ENCODE measurements at places on chromosomes 5 and 9. TPM values are rescaled to one million over a fixed set of nuclear protein-coding genes. Genes with fewer than 3 reads are reported as not detected.

Gene PANK3
- polyA plus RNA-seq = 78.6 TPM

DNA sequence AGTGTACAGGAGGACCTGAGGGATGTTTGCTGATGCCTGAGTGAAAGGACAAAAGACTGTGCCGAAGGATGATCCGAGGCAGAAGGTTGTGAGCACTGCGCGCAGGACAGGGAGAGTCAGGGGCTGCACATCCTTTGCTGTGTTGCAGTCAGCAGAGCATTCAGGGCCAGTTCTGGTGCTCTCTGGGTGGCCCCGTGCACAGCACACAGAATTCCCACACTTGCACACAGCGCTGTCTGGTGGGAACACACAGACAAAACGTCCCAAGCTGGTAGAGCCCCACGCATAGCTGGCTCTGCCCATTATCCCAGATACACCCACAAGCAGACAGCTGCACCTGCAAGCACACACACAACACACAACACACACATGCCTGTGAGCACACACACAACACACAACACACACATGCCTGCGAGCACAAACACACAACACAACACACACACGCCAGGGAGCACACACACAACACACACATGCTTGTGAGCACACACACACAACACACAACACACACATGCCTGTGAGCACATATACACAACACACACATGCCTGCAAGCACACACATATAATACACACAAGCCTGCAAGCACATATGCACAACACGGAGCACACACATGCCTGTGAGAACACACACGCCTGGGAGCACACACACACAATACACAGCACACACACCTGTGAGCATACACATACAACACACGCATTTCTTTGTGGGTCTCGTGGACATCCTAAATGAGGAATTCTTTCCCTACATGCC, 74.4 kb downstream of the FGF18 start:
- no peak for DNase-seq

DNA sequence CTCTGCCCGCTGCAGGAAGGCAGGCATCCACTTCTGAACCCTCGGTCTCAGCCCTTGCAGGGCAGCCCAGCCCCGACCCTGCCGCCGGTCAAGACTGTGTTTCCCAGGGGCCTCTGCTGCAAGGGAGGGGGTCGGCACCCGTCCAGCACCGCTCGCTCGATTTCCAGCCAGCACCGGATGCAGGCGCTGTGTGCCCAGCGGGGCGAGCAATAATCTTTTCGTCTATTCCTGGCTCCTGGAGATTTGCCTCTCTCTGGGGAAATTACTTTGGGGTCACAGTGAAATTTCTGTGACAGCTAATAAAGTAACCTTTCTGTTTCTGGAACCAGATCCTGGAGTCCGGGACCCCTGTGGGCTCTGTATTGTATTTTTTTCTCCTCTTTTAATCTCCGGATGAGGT, 155.3 kb downstream of the COL23A1 start:
- peak; percentile 60 for DNase-seq

Gene SLC4A9
- polyA plus RNA-seq = 26.9 TPM

Gene DNAJB5
- 9.3 TPM for polyA plus RNA-seq

DNA sequence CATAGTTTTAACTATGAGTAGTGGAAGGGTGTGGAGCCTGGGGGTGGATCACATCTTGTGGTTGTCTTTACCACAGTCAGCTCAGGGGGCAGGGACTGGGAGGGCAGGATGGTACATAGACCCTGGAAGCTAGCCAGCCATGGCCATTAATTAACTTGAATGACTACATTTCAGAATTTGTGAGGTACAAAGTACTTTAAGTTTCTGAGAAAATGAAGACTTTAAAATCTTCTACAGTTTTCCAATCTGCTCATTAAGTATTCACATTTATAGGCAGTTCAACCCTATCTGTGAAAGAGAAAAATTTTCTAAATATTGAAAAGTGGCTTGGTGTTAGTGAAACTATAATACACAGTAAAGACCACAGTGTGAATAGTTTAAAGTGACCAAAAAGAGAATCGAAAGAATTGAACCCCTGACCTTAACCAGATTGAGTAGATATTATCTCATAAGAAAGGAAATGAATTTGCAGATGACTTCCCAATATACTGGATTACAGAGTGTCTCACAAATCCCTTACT, 234.2 kb upstream of the MEF2C start:
- DNase-seq = no peak

- DNase-seq = no peak
Measured at GRCh38 chr9:88889386-88889785, 101.9 kb upstream of the S1PR3 start.

DNA sequence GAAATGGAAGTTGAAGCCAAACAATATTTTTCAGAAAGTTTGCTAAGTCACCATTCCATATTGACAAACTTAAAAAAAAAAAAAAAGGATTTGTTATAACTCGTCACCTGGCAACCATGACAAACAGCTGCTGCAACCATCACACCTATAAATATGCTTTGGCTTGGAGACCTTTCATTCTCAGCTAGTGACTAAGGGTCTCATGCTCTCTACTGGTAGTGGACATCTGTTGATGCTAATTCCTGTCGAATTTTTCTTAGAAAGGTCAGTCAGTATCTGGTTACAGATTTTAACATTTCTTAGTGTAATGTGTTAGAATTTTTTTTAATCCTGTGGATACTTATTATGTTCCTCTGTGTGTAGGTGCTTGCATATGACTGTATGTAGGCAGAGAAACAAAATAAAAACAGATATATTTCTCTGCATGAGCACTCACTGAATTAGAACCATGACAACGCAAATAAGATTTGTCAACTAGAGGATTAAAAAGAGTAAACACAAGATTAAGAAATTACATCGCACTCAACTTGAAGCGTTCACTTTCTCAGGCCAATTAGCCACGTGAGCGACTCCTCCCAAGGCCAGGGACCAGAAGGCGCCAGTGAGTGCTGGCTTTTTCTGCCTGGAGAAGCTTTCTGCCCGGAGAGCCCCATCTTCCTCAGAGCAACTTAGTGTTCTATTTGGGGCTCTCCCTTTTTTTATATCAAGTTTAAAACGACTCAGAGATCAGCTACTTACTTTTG, 27.0 kb upstream of the ZNF622 start:
- no peak for DNase-seq

- no peak for DNase-seq
Measured at GRCh38 chr9:88005240-88005639, 30.9 kb upstream of the CDK20 start.

DNA sequence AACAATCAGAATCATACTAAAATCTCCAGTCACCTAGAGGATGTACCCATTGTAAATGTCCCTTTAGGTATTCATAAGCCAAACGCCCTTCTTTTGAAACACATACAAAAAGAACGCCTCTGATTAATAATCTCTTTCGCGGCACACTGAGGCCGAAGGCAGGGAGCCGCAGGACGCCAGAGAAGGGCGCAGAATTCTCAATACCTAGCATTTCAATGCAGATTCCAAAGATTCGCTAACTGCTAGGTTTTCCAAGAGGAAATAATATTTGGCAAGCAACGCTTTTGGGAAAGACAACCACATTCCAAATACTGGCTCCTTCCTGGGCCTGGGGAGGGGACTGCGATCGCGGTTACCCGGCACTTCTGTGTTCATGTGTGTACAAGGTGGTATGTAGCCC, 203.3 kb downstream of the MEF2C start:
- no peak for DNase-seq

- DNase-seq = no peak
Measured at GRCh38 chr5:122145906-122146305, 16.6 kb downstream of the ZNF474 start.

- no peak for DNase-seq
Measured at GRCh38 chr9:112271466-112272098, 61.8 kb downstream of the PTBP3 start.

Gene MAP3K1
- 103 TPM for polyA plus RNA-seq

- DNase-seq = no peak
Measured at GRCh38 chr5:137833463-137833862, 34.2 kb upstream of the MYOT start.

Gene KLF9
- 8.7 TPM for polyA plus RNA-seq
